Activated CD8-positive, alpha-beta memory T cell treated with anti-CD3 and anti-CD28 coated beads, Interleukin-2, amount 10 ng/mL, durations not matched to agents 7 days and 5 days (primary cell): ENCODE measurements at places on chromosomes 2 and 18. TPM values are rescaled to one million over a fixed set of nuclear protein-coding genes. Genes with fewer than 3 reads are reported as not detected.

TRABD2A gene
- total RNA-seq, result 32.4 TPM

MAP3K2 gene
- 53.5 TPM for total RNA-seq

UGT1A4 gene
- not detected for total RNA-seq

ABHD3 gene
- total RNA-seq, result 62.6 TPM

GCA gene
- total RNA-seq, result 17.2 TPM

COLEC11 gene
- 0.32 TPM for total RNA-seq

RAX gene
- total RNA-seq, result not detected

TTR gene
- total RNA-seq, result not detected

ARMC9 gene
- total RNA-seq, result 3.2 TPM

BMPR2 gene
- total RNA-seq, result 8.8 TPM

MC2R gene
- total RNA-seq, result not detected
